ENCODE measurements at places on chromosomes 7 and 10. TPM values are rescaled to one million over a fixed set of nuclear protein-coding genes. Genes with fewer than 3 reads are reported as not detected.

- no peaks in the 10 kb centered on the region for H3K36me3 ChIP-seq
- no peak for DNase-seq
- no peak overlapping the region for H3K4me3 ChIP-seq
- no peaks in the 10 kb centered on the region for H3K27me3 ChIP-seq
These were observed 30.9 kb upstream of the STEAP4 start for GRCh38 chr7:88337572-88337971.

Gene CCNY
- total RNA-seq, result 44.4 TPM

- H3K4me3 ChIP-seq, result no peak overlapping the region
- no peak for DNase-seq
- H3K4me1 ChIP-seq, result no peaks in the 10 kb centered on the region
- no peaks in the 10 kb centered on the region for H3K27me3 ChIP-seq
- H3K27ac ChIP-seq, result no peak overlapping the region
- no peaks in the 10 kb centered on the region for H3K36me3 ChIP-seq
These were observed 336.2 kb downstream of the WDR11 start for GRCh38 chr10:121187391-121187790.

- no peak for DNase-seq
- H3K4me3 ChIP-seq, result no peak overlapping the region
- peaks cover 4% of the 10 kb centered on the region for H3K27me3 ChIP-seq
These were observed 21.4 kb downstream of the CREB5 start for GRCh38 chr7:28433699-28434219.

DNA sequence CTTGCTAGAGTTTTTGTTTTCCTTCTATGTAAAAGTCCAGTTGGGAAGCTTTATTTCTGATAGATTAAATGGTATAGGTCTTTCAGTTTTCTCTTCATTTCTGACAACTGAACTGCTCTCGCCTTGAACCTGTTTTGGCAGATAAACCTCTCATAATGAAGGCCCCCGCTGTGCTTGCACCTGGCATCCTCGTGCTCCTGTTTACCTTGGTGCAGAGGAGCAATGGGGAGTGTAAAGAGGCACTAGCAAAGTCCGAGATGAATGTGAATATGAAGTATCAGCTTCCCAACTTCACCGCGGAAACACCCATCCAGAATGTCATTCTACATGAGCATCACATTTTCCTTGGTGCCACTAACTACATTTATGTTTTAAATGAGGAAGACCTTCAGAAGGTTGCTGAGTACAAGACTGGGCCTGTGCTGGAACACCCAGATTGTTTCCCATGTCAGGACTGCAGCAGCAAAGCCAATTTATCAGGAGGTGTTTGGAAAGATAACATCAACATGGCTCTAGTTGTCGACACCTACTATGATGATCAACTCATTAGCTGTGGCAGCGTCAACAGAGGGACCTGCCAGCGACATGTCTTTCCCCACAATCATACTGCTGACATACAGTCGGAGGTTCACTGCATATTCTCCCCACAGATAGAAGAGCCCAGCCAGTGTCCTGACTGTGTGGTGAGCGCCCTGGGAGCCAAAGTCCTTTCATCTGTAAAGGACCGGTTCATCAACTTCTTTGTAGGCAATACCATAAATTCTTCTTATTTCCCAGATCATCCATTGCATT lies 27.1 kb downstream of the MET start:
- H3K27me3 ChIP-seq, result no peaks in the 10 kb centered on the region
- H3K27ac ChIP-seq, result no peak overlapping the region
- H3K4me3 ChIP-seq, result no peak overlapping the region

Gene ENO4
- not detected for total RNA-seq

GRCh38 chr10:62450912-62451610 lies 76.9 kb downstream of the ZNF365 start:
- H3K36me3 ChIP-seq, result no peaks in the 10 kb centered on the region
- no peak for DNase-seq
- no peak overlapping the region for H3K4me3 ChIP-seq
- H3K4me1 ChIP-seq, result no peaks in the 10 kb centered on the region
- no peaks in the 10 kb centered on the region for H3K27me3 ChIP-seq
- no peak overlapping the region for H3K27ac ChIP-seq

Data from right lobe of liver (tissue), 6 donors.